Panc1 (cell line): ENCODE measurements at places on chromosomes 3 and 15. TPM values are rescaled to one million over a fixed set of nuclear protein-coding genes. Genes with fewer than 3 reads are reported as not detected.

DNA sequence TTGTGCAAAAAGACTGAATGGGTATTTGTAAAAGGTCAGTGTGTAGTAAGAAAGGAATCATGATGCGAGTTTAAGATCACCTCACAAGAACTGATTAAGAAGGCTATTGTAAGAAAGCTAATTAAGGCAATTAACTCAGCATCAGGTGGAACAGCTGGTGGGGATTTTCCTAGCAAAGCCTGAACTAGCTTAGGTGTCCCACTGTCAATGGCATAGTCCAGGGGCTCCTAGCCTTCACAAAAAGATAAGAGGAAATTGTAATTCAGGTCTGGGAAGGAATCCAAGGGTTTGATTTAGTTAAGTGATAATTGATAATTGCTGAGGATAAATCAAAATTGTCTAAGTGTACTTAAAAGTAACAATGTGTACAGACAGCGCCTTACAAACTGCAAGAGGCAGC lies 901.6 kb downstream of the TUSC7 start:
- no peak for DNase-seq

DNA sequence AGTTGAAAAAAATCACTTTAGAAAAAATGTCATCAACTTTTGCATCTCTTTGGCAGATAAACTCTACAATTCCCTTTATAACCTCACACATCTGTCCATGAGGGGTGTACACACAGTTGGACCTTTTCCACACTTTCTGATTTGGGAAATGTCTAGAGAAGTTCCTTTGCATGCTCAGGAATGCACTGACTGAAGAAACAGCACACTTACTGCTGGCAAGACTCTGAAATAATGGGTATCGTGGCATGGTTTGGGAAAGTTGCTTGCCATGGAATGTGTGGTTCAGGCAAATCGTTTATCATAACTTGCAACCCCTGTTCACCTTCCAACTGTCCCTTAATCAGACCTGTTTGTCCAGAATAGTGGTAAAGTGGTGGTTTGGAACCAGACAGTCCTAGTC lies 135.3 kb upstream of the TGFBR2 start:
- DNase-seq = no peak

DNA sequence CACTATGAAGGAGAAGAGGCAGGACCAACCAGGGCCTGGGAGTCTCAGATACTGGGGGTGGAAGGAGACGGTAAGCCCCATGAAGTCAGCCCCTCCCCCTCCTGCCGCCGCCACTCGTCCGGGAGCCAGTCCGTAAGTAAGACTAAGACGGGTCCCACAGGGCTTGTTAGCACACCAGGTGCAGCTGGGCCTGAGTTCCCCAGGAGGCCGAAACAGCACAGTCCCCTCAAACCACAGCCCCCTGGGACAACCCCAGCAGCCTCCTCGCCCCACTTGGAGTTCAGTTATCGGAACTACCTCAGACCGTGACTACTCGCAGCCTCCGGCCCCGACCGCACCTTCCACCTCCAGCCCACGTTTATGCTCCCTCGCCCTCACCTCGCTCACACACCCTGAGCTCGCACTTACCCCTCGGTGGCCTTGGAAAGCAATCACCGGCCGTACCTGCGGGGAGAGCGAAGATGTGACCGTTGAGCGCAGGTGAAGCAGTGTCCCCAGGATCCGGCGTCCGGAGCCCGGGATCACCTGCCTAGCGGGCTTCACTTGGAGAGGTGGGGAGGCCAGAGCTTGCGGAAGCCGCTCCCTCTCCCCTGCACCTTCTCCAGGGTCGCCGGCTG lies 557 bp downstream of the ELL3 start:
- no peak for DNase-seq

The IL20RB gene
- total RNA-seq = 1.7 TPM

The ROPN1 gene
- total RNA-seq = not detected
